Glomerular endothelial cell (primary cell): ENCODE measurements at places on chromosomes 6 and 20.

DNA sequence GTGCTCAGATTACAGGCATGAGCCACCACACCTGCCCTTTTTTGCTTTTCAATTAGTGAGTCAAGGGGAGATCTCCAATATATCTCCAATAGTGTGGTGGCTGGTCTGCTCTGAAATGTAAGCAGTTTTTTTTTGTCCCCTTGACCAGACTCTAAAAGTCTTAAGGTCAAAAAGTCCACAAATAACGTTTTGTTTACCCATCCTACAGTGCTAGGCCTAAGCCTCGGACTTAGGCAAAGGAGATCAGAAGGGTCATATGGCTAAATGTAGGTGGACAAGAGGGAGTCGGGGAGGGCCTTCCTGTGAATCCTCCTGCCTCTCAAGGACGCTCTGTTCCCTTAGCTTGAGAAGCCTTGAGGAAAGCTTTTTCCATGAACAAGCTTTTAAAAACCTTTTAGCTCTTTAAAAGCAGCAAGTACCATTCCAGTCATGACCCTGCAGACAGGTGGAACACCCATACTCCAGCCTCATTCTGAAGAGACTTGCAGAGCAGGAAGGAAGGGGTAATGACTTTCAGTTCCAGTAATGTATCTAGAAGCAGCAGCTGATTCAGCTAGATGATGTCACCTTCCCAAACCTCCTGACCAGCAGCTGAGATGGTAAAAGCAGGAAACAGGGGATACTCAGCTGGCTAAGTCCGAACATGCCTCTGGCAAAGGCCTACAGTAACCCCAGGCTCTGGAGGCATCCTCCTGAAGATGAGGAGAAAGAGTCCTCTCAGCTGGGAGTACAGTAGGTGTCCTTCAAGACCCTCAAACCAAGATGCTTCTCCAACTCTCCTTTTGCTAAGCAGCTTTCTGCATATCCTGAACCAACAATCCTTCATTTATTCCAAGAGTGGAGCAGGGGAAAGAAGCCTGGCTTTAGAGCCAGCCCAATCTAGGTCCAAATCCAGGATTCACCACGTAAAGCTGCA is 23.6 kb downstream of the BCL2L1 start:
- DNase-seq, result peak; percentile 94

DNA sequence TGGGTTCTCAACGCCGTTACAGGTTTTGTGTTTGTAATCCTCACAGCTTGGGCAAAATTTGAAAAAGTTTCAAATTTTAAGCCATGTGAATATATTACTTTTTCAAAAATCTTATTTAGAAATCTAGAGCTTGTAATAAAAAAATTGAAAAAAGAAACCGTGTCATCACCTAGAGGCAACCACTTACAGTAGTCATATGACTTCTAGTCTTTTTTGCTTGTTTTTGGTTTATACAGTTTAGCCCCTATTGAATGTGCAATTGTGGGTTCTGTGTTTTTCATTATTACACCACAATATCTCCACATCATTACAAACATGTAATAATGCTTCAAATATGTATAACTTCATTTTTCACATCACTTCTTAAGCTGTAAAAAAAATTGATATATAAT is 888 bp downstream of the DYNLRB1 start:
- no peak for DNase-seq

DNA sequence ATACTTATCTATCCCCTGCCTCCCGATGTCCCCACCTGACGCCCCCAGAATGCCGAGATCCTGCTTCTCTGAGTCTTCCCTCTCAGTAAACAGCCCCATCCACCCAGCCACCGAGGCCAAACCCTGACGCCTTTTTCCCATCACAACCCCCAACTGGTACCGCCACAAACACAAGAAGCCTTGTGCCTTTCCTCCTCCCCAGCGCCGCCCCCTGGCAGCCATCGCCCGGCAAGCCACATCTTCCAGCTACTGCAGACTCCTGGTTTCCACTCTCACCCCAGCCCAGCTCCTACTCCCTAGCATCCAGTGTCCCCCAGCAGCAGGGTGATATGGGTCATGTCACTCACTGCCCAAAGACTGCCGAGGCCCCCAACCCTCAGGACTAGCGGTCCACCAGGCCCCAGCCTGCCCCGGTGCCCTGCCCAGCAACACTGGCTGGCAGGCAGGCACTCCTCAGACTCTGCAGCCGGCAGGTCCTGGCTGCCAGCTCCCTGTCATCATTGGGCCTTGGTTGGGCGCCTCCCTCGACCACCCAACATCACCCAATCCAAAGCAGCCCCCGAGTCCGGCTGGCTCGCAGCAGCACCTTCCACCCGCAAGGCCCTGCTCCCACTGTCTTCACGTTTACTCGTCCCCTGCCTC is 11.2 kb downstream of the TCFL5 start:
- no peak for DNase-seq

GRCh38 chr6:15336900-15337560 is 91.2 kb downstream of the JARID2 start:
- no peak for DNase-seq

DNA sequence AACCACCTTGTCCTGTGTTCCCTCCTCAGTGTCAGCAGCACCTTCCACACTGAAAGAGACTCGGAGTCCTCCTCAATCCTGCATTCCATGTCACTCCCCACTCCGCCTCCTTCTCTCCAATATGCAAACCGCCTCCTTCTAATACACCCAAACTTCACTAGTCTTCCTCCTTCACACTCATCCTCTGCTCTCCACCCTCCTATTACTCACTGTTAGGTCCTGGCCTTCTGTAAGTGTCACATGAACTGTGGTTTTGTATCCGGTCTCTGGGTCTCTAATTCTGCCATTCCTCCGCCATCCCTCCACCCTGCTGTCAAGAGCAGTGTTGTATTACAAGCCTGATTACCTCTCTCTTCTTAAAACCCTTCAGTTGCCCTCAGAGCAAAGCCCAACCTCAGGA is 200.5 kb upstream of the CDYL start:
- no peak for DNase-seq

DNA sequence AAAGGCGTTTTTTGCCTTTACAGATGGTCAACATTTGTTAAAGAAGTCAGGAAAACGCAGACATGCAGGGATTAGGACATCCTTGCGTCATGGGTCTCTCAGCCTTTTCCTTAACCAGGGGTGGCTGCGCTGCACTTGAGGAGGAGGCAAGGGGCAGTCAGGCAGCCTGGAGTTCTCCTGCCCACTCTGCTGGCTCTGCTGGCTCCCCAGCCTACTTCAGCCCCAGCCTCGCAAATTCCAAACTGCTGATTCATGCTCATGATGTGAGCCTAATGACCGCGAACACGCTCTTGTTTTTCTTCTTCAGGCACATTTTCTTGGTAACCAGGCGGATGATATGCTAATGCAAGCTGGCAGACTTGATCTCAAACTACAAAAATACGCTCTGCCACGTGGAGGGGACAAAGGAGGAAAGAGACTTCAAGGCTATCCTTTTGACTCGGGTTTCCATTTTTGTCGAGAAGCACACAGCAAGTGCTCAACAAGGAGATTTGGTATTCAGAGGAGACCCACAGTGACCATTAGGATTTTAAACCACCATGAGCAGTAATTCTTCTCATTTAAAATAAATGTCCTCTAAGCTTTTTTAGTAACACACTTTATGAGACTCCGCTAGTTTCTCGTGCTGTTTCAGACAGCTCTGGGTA is 290.3 kb upstream of the STXBP5 start:
- DNase-seq, result peak; percentile 93

DNA sequence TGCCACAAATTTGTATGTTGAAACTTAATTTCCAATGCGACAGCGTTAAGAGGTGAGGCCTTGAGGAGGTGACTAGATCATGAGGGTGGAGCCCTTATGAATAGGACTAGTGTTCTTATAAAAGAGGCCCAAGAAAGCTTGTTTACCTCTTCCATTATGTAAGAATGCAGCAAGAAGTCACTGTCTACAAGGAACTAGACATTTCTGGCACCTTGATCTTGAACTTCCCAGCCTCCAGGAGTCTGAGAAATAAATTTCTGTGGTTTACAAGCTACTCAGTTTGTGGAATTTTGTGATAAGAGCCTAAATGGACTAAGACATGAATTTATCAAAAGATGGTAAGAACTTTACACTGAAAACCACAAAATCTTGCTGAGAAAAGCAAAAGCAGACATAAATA is 173.6 kb upstream of the SGK1 start:
- no peak for DNase-seq

GRCh38 chr6:134636186-134636799 is 313.6 kb downstream of the ALDH8A1 start:
- DNase-seq, result no peak

DNA sequence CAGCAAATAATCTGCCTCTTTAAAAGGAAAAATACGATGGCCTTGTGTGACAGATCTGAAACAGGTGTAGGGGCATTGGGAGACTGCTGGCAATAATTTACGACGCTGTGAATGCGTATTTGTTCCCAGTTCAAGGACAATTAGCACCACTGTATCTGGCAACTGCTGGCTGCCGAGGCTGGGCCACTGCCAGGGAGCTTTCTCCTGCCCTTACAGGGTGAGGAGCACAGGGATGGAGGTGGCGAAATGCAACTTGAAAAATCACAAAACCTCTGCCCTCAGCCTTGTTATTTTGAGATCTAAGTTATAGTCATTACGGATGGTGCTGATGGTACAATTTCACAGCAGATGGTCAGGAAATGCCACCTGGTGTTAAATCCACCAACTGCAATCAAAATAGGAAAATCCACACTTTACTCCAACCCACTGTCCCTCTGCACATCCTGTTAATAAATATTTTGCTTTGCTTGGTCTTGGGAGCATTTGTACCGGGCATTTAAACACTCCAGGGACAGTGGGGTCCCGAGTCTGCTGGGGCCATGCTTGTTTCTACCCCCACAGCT is 6.4 kb downstream of the MYLK4 start:
- DNase-seq, result no peak

DNA sequence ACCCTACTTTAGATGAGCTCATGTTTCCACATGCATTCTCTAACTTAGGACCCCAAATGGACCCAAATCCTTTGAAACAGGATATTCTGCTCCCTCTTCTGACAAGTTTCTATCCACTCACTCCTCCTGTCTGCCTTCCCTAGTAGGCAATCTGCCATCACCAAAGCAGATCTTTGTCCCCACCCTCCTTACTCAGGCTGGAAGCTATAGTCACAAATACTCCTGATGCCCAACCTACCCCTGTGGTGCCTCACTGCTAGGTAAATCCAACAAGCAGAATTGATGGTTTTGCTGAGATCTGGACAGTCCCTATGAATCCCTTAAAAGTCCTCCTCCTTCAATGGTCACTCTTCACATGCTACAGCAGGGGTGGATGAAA is 21.7 kb downstream of the ELOVL5 start:
- DNase-seq, result no peak

GRCh38 chr20:57526087-57526884 is 1.3 kb upstream of the CTCFL start:
- DNase-seq, result no peak

GRCh38 chr20:32496811-32497533 is 88.2 kb downstream of the NOL4L start:
- no peak for DNase-seq

DNA sequence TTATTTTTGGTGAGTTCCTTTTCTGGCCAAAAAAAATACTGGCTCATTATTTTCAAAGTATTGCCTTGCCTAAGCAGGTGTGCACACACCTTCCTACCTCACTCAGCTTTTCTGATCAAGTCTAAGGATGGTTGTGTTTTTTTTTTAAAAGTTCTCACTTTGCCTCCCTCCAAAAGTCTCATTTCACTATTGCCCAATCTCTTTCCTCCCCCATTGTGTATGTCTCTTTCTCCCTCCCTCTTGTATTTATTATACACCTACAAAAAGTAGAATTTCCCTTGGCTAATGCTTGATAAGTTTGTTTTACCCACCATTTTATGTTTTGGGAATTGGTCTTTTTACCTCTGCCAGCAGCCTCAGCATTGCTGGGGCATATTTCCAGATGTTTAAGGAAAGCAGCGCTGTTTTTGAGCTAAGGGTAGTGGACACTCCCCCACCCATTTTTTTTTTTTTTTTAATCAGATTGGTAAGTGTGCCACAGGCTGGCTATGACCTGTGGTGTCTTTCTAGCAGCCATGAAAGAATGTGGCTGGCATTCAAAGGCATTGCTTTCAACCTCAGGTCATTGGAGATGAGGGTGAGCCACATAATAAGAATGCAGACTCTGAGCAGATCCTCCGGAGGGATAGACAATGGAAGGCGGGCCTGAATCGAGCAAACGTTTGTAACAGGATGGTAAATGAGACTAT is 668.6 kb downstream of the UTRN start:
- DNase-seq, result no peak

DNA sequence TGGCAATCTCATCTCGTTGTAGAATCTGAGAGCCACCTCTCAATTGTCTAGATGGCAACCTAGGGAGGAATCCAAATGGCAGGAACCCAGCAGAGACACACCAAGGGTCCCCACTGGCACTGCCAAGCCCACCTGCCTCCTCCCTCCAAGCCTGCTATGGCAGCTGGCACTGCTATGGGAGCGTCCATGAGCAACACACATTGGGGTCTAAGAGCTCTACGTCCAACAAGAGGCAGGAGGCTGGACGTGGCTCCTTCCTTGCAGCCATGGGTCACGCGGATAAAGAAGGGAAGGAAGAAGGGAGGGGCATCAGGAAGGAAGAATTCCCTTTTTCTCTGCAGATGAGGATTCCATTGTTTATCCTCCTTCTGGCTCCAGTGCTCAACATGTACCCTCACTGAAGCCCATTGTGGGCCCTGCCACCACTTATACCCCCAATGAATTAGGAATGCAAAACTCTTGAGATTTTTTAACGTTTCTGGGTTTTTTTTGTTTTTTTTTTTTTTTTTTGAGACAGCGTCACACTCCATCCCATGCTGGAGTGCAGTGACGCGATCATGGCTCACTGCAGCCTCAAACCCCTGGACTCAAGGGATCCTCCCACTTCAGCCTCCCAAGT is 17.3 kb downstream of the ATP9A start:
- no peak for DNase-seq
